ENCODE measurements at places on chromosomes 1 and 21.

GRCh38 chr1:156838972-156839371 lies 19.9 kb downstream of the INSRR start:
- peak; percentile 61 for DNase-seq

DNA sequence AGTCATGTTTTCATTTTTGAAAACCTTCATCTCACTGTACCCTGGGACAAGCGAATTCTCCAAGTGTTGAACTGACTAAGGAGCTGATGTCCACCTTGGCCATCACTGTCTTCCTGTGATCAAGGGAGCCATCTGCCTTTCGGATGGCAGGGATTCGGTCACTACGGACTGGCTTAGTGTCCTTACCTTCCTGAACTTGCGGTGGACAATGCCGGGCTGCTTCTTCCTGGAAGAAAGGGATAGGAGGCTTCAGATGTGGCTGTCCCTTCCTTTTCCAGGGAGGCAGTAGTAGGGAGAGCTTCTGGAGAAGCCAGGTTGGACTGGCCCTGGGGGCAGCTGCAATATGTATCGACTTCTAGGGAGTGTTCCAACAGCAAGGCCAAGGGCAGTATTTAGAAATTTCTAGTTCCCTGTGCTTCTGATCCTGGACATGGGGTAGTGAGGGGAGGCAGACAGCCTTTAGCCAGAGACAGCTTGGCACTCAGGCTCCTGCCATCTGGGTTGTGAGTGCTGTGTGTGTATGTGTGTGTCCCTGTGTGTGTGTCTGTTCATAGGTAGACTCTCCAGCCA lies 114.6 kb downstream of the IER5 start:
- DNase-seq = no peak

- DNase-seq = no peak
Measured at GRCh38 chr1:60920561-60920960, 161.8 kb upstream of the NFIA start.

- DNase-seq = no peak
Measured at GRCh38 chr1:182725259-182726255, 41.2 kb upstream of the RGS8 start.

GRCh38 chr21:29637134-29637533 lies 302.7 kb downstream of the GRIK1 start:
- no peak for DNase-seq

- no peak for DNase-seq
Measured at GRCh38 chr1:43266881-43267280, 2.9 kb upstream of the TMEM125 start.
